Activated CD8-positive, alpha-beta memory T cell treated with anti-CD3 and anti-CD28 coated beads for 24 hours (primary cell): ENCODE measurements at places on chromosomes 2 and 18.

GRCh38 chr2:177187631-177188312 is 24.8 kb upstream of the HNRNPA3 start:
- DNase-seq = no peak

DNA sequence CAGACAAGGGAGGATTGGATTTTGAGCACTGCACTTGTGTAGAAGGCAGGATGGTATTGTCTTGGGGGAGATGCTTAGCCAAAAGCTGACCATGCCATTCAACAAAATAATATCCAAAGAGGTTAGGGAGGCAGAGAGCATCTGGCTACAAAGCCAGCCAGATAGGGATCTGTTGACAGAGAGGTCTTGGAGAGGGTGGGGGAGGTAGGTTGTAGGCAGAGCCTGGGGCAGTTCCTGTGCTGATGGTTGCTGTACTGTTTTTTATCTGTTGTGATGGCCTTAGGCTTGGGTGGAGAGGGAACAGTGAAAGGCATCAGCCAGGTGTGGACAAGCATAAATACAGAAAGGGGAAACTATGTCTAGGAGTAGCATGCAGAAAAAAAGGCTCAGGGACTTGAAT is 100.9 kb downstream of the AQP4 start:
- DNase-seq = no peak

GRCh38 chr2:11514904-11515303 is 18.9 kb upstream of the GREB1 start:
- no peak for DNase-seq

DNA sequence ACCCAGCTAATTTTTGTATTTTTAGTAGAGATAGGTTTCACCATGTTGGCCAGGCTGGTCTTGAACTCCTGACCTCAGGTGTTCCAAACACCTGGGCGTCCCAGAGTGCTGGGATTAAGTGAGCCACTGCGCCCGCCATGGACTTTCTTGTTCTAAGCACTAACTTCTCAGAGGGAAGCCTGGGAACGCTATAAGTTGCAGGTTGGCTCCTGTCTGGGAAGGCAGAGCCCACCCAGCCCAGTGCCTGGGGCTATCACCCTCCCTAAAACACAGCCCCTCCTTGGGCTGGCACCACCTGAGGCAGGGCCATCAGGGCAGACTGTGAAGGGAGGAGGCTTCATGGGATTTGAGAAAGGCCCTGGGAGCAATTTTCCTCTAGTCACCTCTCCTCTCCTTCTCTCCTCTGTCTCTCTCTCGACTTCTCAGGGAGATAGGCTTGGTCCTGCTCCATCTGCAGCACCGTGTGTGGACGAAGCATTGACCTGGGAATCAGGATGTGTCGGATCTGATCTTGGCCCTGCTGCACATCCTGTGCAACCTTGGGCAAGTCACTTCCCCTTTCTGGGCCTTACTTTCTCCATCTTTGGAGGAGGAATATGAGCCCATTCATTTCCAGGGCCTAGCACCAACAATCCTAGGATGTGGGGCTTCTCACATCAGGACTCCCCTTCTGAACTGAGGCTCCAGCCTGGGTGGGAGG is 10.9 kb downstream of the PSD4 start:
- DNase-seq = no peak

DNA sequence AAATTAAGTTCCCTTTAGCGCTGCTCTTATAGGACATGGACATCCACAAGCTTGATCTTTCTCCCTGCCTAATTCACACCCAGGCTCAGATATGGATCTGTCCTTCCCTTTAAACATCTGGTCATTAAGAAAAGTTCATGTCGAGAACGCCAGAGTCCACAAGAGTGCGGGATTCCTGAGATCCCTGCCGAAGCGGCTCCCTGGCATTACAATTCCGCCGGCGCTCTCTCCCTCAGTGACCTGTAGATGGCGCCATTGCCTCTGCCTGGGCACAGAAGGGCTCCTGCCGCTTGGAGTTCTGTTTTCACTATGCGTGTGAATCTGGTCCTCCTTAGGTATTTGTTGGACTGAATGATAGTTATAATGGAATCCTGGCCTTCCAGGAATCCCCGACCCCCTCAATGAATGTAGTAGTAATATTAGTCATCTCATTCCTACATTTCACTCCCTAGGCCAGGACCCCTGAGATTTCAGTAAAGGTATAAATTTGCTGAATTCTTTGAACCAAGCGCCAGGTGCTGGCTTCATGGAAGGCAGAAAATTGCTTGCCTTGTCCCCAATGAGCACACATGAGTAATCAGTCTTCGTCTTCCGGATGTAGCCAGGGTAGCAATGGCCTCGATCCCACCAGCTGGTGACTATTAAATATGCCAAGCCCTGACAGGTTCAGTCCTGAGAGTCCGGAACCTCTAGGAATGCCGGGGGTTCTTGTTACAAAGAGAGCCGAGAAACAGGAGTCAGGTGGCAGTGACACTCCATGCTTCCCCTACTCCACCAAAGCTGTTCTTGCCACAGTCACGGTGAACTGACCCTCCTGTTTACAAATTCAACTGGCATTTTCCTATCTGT is 26.4 kb upstream of the CD207 start:
- DNase-seq = peak; percentile 89
